ENCODE measurements at places on chromosomes 16 and 17.

DNA sequence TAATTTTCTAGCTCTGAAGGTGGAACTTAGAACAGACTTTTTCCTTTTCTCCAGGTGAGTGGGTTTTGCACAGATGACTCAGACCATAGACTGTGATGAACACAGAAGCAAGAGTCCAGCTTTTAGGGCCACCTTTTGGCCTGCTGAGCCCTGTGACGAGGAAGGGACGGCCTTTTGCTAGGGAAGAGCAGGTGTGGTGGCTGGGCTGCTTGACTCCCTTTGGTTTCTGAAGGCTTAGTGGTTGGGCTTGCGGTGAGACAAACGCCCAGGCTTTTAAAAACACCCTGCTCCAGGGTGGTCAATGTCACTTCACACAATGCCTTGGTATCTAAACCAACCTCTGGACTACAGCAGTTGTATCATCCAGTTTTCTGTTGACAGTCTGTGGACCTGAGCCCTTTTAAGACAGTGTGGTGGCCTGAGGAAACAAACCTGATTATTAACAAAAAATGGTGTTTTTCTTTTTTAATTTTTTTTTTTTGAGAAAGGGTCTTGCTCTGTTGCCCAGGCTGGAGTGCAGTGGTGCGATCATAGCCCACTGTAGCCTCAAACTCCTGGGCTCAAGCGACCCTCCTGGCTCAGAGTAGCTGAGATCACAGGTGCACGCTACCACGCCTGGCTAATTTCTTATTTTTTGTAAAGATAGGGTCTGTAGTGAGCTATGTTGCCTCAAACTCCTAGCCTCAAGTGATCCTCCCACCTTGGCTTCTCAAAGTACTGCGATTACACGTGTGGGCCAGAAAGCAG, 134.0 kb downstream of the SNX29 start:
- H3K27ac ChIP-seq = no peak overlapping the region
- no peaks in the 10 kb centered on the region for H3K36me3 ChIP-seq
- no peaks in the 10 kb centered on the region for H3K4me1 ChIP-seq
- H3K27me3 ChIP-seq = no peaks in the 10 kb centered on the region

- H3K27ac ChIP-seq = no peak overlapping the region
- H3K4me1 ChIP-seq = no peaks in the 10 kb centered on the region
- no peaks in the 10 kb centered on the region for H3K27me3 ChIP-seq
- H3K4me3 ChIP-seq = no peak overlapping the region
These were observed 290.4 kb downstream of the HS3ST3A1 start for GRCh38 chr17:13311306-13311705.

DNA sequence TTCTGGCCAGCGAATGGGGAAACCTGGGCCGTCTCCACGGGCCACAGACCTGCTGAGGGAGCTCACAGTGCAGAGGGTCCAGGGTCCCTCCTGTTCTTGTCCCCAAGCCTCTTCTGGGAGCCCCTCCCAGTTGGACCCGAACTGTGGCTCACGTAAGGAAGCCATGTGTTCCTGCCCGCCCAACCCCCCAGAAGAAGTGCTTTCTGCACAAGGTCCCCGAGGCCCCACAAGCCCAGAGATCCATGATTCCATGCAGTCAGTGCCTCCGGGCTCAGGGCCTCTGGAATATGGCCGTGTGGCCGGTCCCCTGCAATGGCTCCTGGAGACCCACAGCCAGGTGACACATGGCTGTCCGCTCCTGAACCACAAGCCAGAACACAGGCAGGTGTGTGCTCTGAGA, 272.4 kb downstream of the C16orf95 start:
- no peaks in the 10 kb centered on the region for H3K27me3 ChIP-seq
- H3K36me3 ChIP-seq = no peaks in the 10 kb centered on the region
- no peak for DNase-seq
- H3K4me1 ChIP-seq = peaks cover 7% of the 10 kb centered on the region
- H3K4me3 ChIP-seq = no peak overlapping the region
- no peak overlapping the region for H3K27ac ChIP-seq

DNA sequence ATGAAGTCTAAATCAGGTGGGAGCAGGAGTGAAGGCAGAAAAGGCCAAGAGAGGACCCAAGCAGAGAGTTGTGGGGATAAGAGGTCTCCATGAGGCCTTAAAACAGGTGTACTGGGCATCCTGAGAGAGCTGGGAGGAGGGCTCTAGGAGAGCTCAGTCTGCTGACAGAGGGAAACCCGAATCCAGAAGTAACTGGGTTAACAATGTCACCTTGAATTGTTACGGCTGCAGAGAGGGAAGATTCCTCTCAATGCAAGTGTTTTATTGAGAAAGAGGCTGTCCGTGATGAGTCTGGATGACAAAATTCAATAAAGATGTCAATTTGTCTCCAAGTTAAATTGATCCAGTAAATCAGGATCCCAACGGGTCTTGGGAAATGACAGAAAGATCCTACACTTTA, 8.3 kb downstream of the DHRS7C start:
- H3K27me3 ChIP-seq = no peaks in the 10 kb centered on the region
- no peak overlapping the region for H3K27ac ChIP-seq
- DNase-seq = no peak
- H3K4me3 ChIP-seq = no peak overlapping the region
- H3K36me3 ChIP-seq = no peaks in the 10 kb centered on the region
- no peaks in the 10 kb centered on the region for H3K4me1 ChIP-seq

DNA sequence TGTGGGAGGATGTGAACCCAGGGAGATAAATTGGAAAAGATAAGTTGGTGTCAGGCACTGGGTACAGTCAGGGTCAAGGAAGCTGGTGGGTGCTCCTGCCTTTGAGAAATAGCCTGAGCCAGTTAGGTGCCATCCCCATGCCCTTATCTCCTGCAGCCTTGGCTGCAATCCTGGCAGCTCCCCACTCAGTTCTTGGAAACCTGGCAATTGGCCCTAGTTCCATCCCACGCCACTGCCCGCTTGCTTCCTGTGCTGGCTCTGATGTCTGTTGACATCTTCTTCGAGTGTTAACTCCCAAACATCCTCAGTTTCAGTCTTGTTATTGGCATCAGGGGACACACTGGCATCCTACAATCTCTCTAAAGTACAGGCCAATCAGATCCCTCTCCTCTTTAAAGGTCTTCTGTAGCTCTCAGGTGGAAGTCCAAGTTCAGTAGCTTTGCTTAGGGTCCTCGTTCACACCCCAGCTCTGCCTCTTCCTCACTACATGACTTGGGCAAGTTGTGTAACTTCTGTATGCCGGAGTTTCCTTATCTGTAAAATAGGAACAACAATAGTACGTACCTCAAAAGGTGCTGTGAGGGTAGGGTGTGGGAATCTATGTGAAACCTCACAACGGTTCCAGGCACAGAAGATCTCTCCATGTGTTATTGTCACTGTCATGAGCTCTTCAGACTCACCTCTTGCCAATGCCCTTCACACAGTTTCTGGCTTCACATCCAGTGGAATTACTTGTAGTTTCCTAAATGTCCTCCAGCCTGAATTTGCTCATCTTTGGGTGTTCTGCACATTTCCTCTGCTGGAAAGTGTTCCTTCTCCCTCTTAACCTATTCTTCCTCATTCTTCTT, 13.5 kb upstream of the PRKAR1A start:
- no peak overlapping the region for H3K4me3 ChIP-seq
- H3K36me3 ChIP-seq = no peaks in the 10 kb centered on the region
- no peaks in the 10 kb centered on the region for H3K27me3 ChIP-seq
- no peaks in the 10 kb centered on the region for H3K4me1 ChIP-seq
- H3K27ac ChIP-seq = no peak overlapping the region
- DNase-seq = no peak

- H3K36me3 ChIP-seq = peaks cover 2% of the 10 kb centered on the region
- no peak for DNase-seq
- no peaks in the 10 kb centered on the region for H3K27me3 ChIP-seq
- peaks cover 9% of the 10 kb centered on the region for H3K4me1 ChIP-seq
These were observed 19.4 kb downstream of the RHOT1 start for GRCh38 chr17:32161506-32162365.

GRCh38 chr16:56777001-56777400, 47.1 kb downstream of the NUP93 start:
- no peaks in the 10 kb centered on the region for H3K27me3 ChIP-seq
- no peak overlapping the region for H3K27ac ChIP-seq
- H3K4me1 ChIP-seq = peaks cover 16% of the 10 kb centered on the region
- no peak overlapping the region for H3K4me3 ChIP-seq
- DNase-seq = no peak
- H3K36me3 ChIP-seq = no peaks in the 10 kb centered on the region

DNA sequence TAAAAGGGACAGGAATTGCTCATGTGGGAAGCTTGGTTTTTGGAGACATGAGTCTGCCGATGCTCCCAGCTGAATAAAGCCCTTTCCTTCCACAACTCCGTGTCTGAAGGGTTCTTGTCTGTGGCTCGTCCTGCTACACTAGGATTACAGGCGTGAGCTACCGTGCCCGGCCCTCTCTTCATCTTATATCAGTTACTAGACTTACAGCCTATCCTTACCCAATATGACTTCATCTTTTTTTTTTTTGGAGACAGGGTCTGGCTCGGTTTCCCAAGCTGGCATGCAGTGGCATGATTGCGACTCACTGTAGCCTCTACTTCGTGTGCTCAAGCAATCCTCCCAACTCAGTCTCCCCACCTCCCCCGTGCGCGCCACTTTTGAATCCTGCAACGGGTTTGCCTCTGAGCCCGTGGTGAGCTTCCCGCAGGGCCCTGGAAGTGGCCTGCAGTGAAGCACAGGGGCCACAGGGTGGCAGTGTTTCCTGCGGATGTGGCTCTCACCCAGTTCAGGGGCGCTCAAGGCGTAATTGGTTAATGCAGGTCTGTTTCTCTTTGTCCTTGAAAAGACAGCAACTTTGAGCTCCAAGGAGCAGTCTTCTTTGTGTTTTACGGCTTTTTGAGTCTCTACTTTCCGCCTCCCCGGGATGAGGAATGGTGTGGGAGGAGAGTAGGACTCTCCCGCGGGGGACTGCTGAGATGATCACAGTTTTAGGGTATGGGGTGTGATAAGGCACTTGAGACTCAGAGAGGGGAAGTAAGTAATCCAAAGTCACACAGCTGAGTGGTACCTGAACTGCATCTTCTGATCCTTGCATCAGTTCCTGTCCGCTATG, 22.7 kb upstream of the GPRC5B start:
- H3K36me3 ChIP-seq = no peaks in the 10 kb centered on the region
- no peaks in the 10 kb centered on the region for H3K27me3 ChIP-seq
- no peak overlapping the region for H3K4me3 ChIP-seq
- no peak overlapping the region for H3K27ac ChIP-seq
- DNase-seq = no peak

DNA sequence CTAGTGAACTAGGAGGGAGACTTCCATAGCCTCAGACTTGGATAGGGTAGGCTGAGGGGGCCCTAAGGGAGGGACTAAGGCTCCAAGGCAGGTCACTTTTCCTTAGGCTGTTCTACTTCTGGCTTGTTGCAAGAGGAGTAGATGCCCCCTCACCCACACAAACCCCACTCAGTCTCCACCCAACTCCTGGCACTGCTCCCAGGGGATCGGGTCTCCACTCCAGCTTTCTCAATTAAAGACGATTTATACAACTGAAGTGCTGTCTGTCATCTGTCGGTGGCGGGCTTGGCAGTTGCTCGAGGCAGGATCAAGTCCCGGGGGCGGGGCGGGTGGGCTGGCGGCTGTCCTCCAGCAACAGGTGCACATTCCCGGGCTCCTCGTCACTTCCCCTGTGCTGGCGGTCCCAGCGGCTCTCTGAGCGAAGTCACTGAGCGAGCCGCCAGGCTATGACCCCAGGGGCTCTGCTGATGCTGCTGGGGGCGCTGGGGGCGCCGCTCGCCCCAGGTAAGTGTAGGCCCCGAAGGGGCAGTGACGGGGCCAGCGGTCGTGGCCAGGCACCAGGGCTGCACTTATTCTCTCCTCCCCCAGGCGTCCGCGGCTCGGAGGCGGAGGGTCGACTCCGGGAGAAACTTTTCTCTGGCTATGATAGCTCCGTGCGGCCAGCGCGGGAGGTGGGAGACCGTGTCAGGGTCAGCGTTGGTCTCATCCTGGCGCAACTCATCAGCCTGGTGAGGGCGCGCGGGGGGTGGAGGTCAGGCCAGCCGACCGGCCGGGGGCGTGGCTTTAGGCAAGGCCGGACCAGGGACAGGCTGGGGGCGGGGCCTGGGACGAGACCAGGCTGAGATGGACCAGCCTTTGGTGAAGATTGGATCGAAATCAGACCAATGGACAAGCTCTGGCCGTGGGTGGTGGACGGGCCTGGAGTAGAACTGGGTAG, at the start of gene CHRNB1:
CHRNB1 (plus strand) TSS at position 380 of the 937 bp plus-strand sequence; CDS start at position 447, 67 bp downstream.
- DNase-seq = no peak
- no peaks in the 10 kb centered on the region for H3K36me3 ChIP-seq
- peak within 1 kb of the TSS; percentile 21 for H3K4me3 ChIP-seq
- H3K27me3 ChIP-seq = no peaks in the 10 kb centered on the region
- H3K4me1 ChIP-seq = peaks cover 19% of the 10 kb centered on the region

DNA sequence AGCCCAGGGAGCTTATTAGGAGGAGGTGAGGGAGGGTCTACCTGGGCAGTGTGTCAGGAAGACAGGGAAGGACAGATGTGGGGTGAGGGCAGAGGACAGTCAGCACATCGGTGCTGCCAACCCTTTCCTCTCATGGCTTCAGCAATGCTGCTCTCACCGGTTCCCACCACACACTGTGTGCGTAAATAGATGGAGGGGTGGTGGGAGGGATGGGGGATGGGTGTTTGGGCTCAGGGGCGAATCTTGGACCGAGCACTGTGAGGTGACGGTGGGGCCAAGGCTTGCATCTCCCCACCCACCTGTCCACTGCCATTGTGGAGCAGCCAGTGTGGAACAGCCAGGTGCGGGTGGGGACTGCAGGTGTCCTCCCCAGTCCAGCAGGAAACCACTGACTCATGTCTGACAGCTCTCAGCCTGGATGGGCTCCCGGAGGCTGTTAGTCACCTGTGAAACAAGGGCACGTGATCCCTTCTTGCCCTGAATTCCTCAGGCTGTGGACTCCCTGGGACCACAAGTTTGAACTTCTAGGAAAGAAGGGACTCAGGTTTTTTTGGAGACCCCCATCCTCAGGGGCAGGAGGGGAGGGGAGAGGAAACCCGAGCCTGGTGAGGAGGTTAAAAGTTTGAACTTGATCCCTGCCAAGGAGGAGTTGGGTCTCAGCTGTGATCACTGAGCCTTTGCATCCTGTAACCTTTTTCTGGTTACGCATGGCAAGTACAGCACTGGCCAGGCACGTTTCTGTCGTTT, 42.7 kb upstream of the SMPD3 start:
- H3K27ac ChIP-seq = peak overlapping the region; percentile 37
- DNase-seq = peak; percentile 95
- H3K4me3 ChIP-seq = no peak overlapping the region
- H3K4me1 ChIP-seq = peaks cover 22% of the 10 kb centered on the region

DNA sequence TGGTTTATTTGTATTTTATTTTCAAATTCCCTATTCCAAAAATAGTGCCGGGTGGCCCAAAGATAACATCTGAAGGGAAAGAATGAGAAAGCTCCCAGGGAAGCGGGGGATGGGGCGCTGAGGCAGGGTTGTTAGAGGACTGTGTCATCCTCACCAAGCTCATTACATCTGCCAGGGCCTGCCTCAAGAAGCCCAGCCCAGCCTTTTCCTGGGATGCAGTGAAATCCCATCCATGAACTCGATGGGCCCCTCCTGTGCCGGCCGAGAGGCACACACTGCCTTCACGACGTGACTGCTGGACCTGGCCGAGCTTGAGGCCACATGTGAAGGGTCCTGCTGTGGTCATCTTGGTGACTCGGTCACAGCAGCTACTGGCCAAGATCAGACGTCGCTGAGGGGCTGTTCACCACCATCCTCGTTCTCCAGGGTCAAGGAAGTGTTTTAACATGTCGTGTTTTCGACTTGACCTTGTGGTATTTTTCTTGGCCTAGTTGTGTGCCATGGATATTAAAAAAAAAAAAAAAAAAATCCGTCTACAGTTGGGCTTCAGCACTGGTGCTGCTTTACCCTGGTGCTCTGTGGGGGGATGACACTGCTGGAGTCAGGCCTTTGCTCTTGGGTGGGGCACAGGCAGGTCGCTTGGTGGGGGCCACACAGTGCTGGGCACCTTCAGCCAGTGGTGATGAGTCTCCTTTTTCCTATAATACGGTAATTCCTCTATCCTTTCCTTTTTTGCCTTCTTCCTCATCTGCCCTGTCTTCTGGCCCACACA, 4.9 kb downstream of the TIMM22 start:
- peaks cover 11% of the 10 kb centered on the region for H3K4me1 ChIP-seq
- H3K4me3 ChIP-seq = no peak overlapping the region
- H3K36me3 ChIP-seq = peaks cover 62% of the 10 kb centered on the region
- no peaks in the 10 kb centered on the region for H3K27me3 ChIP-seq
- H3K27ac ChIP-seq = peak overlapping the region; percentile 13
